ENCODE measurements at places on chromosomes 4 and X.

DNA sequence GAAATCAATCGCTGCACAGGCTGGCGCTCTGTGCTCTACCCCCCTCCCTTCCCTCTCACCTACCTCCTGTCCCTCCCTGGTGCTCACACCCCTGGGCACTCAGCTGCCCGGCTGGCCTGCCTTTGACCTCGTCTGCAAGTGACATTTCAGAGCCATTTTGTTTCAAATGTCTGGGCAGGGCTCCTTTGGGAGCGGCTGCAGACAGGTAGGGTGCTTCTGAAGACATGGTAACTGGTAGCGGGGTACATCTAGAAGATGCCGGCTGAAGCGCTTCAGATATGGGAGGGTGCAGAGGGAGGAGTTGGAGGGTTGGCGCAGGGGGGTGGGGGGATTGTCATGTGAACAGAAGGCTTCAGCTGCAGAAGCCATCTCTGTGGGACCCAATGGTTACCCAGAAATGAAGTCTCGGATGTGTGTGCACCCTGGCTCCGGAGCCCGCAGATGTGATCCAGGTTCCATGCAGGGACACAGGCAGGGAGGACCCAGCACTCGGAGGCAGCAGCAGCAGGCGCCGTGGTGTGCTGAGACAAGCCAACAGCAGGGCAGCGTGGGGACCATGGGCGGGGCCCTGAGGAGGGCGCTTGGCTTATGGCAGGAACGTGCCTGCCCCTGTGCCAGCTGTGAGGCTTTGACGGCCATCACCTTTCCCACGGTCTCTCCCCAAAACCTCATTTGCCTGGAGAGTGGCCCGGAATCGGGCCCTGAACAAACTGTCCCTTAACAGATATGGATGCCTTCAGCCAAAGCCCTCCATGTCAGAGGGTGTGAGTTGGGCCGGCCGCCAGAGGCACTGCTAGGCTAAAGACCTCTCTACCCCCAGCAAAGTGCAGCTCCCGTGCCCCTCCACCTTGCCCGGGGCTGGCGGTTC is 7.6 kb upstream of the DUSP9 start:
- no peak for DNase-seq

DNA sequence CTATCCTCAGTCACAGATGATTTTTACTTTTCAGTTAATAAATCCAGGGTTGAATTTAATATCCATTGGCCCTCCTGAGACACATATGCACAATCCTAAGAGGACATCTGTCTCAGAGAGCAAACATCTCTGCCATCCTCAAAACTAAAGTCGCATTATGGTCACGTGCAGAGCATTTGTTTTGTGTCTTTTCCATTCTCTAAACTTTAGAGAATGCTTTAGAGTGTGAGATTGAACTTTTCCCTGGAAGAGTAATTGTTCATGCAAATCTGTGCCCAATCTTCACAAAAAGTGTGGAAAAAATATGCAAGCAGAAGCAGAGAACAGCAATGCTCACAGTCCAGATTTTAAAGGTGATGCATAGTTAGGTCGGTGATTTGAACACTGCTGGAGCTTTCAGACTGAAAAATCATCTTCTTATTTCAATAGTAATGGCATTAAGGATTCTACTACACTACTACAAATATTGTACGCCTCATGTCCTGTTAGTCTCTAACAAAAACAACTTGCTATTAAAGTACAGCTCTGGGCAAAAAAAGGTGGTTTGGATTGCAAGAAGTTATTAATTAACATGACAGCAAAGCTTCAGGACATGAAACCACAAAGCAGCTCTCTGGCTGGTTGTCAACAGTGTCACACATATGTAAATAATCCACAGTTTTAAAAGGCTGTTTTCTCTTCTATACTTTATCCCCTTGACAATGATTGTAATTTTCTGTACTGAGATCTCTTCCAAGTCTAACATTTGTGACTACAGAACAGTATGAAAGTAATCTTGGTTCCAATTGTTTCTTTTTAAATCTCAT is 19.9 kb downstream of the DCHS2 start:
- no peak for DNase-seq

DNA sequence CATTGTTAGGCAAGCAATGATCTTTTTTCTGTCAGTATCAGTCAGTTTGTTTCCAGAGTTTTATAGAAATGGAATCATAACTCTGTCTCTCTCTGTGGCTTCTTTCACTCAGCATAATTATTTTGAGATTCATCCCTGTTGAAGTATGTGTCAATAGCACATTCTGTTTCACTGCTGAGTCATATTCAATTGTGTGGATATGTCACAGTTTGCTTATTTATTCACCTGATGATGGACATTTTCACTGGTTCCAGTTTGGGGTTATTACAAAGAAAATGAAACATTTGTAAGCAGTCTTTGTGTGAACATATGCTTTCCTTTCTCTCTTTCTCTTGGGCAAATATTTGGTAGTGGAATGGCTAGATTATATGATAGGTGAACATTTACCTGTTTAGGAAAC is 10.2 kb upstream of the ZNF718 start:
- no peak for DNase-seq

GRCh38 chr4:16952896-16953630 is 54.6 kb upstream of the LDB2 start:
- DNase-seq, result no peak

GRCh38 chr4:52729586-52729985 is 21.6 kb downstream of the ERVMER34-1 start:
- DNase-seq, result no peak

- DNase-seq, result no peak
Observed at GRCh38 chr4:105357258-105357980, 116.4 kb downstream of the PPA2 start.

DNA sequence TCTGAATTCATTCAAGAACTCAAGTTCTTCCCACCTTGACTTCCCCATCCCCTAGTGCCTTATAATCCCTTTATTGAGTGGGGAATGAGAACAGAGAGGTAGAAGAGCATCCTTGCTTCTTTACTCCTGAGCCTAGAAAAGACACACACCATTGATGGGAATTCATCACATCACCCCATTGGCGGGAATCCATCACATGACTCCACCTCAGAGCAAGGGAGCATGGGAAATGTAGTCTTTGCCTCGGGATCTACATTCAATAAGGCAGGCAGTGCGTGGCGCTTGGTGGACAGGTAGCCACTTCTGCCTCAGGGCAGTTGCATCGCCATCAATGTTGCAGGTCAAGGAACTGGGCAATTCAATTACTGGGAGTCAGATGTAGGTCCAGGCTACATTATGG is 50.7 kb downstream of the MXRA5 start:
- no peak for DNase-seq

DNA sequence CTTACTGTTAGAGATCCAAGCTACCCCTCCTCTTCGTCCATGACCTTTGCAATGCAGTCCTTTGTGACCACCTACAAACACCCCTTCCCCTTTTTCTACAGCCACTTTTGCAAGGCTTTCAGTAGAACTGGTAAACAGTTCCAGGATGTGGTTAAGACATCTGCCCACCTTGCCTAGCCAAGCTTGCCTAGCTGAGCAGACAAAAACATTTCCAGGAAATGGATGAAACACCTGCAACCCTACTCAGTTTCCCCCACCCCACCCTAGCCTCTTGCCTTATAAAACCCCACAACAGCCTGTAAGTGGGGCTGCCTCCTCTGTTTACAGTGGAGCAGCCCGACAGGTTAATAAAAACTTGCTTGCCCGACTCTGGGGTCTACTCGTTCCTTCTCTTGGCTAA is 133.8 kb downstream of the ZC4H2 start:
- no peak for DNase-seq

DNA sequence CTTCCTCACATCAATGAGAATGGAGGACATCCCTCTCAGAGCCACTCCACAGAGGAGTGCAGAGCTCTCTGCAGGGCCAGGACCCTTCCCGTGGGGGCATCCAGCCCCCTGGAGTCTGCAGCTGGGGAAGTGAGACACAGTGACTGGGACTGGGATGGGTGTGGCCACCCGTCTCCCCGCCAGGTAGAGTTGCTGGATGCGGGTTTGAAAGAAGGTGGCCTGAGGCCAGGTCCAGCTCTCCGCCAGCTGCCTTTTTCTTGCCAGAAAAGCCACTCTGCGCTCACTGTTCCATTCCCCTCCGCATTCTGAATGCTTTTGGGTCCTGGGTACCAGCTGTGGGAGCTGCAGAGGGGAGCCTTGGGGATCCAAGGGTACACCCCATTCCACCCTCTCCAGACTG is 82.6 kb downstream of the ABLIM2 start:
- DNase-seq, result no peak

GRCh38 chrX:112218388-112218787 is 135.8 kb upstream of the TRPC5 start:
- DNase-seq, result no peak

DNA sequence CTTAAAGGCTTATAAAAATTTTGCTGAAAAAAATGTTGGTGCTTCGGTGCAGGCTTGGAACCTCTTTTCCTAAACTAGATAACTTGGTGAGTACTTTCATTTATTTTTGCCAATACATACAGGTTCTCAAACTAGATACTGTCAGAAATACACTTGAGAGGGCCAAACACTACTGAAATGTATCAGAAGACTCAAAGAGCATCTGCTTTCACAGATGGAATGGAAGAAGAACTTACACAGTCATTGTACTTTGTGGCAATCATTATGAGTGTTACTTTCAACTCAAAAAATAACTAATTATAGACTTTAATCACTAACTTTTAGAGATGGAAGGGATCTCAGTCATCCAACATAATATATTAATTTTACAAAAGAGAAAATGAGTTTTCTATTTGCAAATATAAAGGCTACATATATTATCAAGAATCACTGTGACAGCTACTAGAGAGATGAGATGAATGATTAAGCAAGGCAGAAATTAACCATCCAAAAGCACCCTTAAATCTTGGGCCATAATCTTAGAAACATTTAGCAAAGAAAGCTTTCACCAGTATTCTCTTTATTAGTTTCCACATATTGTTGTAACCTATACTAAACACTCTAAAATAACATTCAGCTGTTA is 1.0 kb downstream of the ENAM start:
- DNase-seq, result no peak

GRCh38 chr4:85474818-85475630 is at the start of gene ARHGAP24:
ARHGAP24 (plus strand) TSS chr4:85475150.
- DNase-seq, result no peak

GRCh38 chr4:44679060-44679459 is 840 bp downstream of the GUF1 start:
- no peak for DNase-seq

DNA sequence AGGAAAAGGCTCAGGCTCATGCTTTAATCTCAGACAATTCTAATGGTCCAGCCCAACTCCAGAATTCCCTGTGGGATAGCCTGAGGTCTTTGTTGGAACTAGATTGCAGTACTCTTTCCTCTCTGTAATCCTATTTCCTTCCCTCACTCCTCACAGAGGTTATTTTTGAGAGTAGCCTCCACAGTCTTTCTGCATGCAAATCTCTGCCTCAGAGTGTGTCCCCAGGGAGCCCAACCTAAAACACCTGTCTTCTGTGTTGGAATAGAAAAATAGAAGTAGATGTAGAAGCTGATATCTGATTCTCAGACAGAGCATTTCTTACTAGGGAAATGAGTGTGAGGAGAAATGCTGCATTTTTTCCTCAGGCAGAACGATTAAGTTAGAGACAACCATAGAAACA is 915.5 kb upstream of the EPHA5 start:
- DNase-seq, result no peak

DNA sequence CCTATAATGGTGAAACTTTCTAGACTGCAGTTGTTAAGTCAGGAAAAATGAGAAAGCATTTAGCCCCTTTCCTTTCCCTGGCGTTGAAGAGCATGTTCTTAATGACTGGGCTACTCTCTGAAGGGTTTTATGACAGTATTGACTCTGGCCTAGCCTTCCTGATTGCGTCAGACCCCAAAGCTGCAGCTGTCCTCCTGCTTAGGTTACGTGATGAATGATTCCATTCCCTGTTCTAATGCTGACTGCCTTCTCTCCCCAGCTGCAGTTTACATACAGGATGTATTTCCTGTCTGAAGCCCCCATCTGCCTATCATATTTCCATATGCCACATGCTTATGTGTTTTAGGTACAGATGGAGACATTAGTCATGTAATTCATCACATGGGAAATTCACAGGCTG is 105.8 kb upstream of the EGFL6 start:
- DNase-seq, result no peak

GRCh38 chr4:108596344-108596743 is 24.0 kb upstream of the RPL34 start:
- no peak for DNase-seq

DNA sequence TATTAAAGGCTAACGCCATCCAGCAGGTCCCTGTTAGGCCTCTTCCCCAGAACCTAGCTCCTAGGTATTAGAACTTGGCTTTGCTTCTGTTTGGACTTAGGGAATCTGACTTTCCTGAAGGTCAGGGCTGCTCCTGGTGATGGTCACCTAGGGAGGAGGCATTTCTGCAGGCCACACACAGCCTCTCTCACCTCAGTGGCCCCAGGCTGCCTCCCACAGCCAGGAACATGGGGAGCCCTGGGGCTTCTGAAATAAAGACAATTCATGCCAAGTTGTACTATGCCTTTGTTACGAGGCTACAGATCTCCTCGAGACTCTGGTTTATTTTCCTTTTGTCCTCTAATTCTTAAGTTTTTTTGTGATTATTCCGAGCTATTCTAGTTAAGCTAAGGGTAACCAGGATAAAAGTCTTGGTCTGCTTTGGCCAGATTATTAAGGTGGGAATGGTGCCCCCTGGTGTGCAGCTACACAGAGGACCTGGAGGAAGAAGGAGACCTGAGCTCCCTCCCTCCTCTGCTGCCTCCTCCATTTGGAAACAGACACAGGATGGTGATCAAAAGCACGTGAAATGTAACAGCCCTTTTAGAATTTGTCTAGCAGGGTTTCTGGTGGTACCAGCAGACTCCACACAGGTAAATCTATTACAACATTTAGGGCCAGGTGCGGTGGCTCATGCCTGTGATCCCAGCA is 131.0 kb downstream of the DCLK2 start:
- DNase-seq, result peak; percentile 4

GRCh38 chr4:120070196-120070595 is 3.5 kb upstream of the MAD2L1 start:
- DNase-seq, result no peak

GRCh38 chrX:118976599-118977340 is 2.4 kb downstream of the LONRF3 start:
- DNase-seq, result no peak

GRCh38 chr4:74085669-74086068 is 13.3 kb downstream of the CXCL2 start:
- no peak for DNase-seq

DNA sequence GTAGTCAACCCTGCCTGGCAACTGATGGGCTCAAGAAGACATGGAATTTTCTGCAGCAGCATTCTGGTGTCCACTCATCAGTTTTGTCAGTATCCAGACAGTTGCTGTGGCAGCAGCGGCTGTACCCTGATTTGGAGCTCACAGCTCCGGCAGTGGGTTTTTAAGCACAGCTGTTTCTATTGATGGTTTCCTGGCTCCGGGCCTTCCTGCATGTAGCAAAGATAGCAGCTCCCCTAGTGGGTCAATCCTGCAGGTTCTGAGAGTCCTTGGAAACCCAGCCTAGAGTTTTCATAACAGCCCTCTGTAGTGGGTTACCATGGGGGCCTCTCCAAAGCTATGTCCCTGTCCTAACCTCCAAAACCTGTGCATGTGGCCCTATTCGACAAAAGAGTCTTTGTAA is 84.0 kb upstream of the ATP6AP2 start:
- DNase-seq, result no peak

DNA sequence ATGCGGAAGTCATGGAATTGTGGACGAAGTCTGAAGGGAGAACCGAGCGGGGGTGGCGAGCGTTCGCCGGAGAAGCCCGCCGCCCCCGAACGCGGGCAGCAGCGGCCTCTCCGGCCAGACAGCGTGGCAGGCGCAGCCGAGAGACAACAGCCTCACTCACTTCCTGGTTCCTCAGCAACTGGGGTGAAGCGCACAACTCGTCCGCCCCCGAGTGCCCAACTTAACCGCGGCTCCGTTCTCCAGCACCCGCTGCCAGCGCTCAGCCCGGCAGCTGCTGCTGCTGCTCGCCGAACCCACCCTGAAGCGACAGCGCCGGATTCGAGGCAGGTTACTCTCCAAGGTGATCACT is 68.0 kb downstream of the NOCT start:
- DNase-seq, result peak; percentile 36

All from stimulated activated CD4-positive, alpha-beta T cell treated with anti-CD3 and anti-CD28 coated beads, TNF-alpha, amount 100 ng/mL, for 48 hours (primary cell).